ENCODE measurements at places on chromosomes 13 and 19.

GRCh38 chr13:92224052-92224821, 825.8 kb downstream of the GPC5 start:
- peak; percentile 18 for DNase-seq

DNA sequence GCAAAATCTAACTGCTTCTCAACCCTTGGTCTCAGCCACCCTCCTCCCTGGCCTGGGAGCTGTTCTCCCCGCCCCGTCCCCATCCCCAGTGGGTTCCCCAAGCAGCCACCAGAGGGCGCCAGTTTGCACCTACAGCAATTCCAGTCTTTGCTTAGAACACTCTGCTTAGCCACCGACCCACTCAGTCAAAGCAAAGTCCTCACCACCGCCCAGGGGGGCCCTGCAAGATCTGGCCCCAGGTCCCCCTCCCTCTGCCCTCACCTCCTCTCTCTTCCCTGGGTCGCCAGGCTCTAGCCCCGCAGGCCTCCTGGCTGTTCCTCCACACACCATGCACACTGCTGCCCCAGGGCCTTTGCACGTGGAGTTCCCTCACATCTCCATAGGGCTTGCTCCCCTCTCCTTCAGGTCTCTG, 12.4 kb downstream of the TMEM143 start:
- peak; percentile 65 for DNase-seq

- DNase-seq: no peak
These were observed 375.7 kb downstream of the TDRD3 start for GRCh38 chr13:60772726-60773125.

DNA sequence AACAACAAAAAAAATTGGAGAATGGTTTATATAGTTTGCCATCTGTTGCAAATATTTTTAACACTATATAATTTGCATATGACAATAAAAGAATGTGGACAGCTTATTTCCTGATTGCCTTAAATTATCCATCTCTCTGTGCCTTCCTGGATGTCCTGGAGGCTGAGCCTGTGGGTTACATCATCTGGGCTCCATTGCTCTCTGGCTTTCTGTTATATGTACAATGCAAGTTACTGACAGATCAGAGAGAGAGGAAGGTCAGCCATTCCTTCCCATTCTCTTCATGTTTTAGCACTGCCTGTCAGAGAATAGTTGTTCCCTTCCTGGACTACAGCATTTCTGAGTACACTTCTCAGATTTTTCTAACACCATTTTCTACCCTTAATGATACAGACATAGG, 758.3 kb upstream of the PCDH20 start:
- DNase-seq: no peak

DNA sequence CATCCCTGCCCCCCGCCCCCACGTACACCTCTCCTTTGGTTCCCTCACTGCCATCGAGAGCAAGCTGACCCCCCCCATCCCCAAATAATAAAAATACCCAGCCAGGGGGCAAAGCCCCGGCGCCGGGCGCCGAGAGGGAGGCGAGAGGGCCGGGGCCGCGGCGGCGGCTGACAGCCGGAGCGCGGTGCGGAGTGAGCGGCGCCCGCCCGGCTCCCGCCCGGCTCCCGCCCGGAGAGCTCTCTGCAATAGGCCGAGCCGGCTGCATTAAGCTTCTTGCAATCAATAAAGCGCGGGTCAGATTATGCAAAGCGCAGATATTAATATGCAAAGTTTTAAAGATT, 40.9 kb downstream of the DEDD2 start:
- no peak for DNase-seq

GRCh38 chr19:46251416-46251815, 21.9 kb downstream of the IGFL1 start:
- no peak for DNase-seq

- no peak for DNase-seq
These were observed 8.3 kb downstream of the ZNF135 start for GRCh38 chr19:58067240-58067912.

DNA sequence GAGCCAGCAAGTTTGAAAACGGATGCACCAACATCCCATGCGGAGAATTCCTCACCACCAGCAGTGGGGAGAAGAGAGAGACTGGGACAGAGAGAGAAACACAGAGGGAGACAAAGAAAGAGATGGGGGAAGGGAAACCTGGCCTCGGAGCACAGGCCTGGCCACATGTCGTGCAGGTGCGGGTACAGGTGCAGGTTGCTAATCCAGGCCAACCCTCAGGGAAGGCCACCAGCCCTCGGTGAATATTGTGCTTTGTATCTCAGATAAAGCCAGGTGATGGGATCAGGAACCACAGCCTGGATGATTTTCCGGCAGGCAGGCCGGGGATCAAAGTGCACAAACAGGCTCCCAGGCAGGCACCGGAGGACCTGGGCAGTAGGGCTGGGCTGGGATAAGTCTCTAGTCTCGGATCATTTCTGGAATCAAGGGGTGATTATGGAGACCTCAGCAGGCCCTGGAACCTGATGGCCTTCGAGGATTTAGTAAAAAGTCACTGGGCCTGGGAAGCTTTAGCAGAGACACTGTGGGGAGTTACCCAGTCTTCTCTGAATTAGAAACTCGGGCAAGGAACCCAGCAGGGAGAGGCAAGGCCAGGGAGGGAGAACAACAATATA, 3.7 kb downstream of the GAS6 start:
- DNase-seq: peak; percentile 69

- peak; percentile 59 for DNase-seq
These were observed 1.7 kb upstream of the SLC10A2 start for GRCh38 chr13:103067751-103068555.

DNA sequence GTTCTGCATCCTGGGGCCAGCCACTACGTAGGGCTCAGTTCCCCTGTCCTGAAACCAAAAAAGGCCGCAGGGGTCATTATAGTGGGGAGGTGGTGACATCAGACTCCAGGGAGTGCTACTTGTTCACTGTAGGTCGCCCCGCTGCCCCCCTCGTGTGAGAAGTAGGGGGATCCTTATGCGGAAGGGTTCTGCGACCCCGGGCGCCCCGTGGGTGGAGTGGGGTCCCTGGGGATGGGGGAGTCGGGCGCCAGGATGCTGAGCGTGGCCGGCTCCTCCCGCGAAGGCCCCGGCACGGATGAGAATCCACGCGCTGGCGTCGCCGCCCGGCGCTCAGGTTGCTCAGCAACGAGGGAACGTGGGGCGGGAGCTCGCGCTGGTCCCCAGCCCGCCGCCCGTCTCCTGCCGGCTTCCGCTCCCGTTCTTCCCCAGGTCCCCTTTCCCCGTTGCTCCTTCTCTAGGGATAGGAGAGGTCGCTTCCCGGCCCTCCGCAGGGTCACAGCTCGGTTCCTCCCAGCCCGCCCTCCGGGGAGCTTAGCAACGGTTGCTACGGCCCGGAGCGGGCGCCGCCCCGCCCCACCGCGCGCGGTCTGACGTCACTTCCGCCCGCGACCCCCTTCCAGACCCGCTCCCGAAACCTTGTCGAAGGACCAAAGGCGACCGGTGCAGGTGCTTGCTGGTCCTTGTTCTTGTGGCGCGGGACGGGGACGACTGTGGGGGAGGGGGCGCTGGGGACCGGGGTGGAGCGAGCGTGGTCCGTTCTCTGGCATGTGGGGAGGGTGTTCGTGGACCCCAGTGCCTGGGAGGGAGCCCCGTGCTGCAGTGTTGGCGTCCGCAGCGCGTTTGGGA, at the start of gene NAT14:
Gene NAT14 (plus strand): TSS at position 596 of the 846 bp plus-strand sequence. CDS start 521 bp downstream, outside the sequence.
- DNase-seq: peak; percentile 38

DNA sequence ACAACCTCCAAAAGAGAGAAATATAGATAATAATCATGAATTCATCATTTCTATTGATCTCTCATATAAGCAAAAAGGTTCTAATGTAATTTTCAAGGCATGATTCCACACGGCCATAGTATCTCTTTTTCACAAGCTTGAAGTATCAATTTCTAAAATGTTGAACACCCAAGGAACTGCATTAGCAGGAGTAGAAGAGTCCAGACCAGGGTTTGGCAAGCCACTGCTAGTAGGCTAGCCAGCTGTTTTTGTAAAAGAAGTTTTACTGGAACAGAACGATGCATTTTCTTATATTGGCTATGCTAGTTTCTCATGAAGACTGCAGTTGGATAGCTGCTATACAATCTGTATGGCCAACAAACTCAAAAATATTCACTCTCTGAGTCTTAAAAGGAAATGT, 481.5 kb upstream of the MIR17HG start:
- DNase-seq: no peak

- no peak for DNase-seq
These were observed 99.8 kb downstream of the GPR12 start for GRCh38 chr13:26660766-26661165.

DNA sequence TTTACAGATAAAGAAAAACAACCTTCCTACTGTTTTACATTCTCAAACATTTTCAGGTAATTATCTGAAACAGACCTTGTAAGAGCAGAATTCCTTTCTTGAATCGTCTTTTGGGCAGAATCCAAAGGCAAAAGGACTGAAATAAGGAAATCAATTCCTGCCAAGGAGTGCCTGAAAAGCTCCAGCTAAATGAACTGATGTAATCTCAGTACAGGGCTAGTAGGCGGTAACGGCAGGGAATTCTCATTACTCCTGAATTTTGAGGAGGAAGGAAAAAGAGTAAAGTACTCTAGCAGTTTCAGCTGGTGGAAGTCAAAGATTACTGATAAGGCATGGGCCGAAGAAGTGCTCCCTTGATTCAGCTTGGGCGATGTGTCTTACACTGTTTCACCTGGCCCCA, 168.4 kb downstream of the PCDH9 start:
- no peak for DNase-seq

- DNase-seq: no peak
These were observed 367 bp downstream of the MFSD12 start for GRCh38 chr19:3556978-3557460.

GRCh38 chr13:113489549-113490495, 689 bp downstream of the DCUN1D2 start:
- DNase-seq: no peak

DNA sequence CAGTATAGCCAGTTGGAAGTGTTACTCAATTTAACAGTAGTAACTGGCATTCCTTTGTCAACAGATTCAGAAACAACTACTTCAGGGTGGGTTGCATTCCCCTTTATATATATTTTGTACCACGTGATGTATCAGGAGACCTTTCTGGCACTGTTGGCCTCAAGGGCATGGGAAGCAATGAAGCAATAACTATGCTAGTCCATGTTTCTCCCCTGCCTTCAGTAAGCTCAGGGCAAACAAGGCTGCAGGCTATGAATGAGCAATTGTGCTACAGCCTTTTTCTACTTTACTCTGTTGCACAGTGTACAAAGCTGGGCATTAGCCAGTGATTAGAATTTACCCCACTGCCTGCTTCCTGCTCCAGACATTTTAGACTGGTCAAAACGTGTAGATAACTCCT, 348.8 kb downstream of the GPC5 start:
- no peak for DNase-seq

GRCh38 chr19:488505-489417, 7.5 kb upstream of the MADCAM1 start:
- DNase-seq: peak; percentile 95

GRCh38 chr19:18202778-18203407, 949 bp downstream of the RAB3A start:
- DNase-seq: no peak

DNA sequence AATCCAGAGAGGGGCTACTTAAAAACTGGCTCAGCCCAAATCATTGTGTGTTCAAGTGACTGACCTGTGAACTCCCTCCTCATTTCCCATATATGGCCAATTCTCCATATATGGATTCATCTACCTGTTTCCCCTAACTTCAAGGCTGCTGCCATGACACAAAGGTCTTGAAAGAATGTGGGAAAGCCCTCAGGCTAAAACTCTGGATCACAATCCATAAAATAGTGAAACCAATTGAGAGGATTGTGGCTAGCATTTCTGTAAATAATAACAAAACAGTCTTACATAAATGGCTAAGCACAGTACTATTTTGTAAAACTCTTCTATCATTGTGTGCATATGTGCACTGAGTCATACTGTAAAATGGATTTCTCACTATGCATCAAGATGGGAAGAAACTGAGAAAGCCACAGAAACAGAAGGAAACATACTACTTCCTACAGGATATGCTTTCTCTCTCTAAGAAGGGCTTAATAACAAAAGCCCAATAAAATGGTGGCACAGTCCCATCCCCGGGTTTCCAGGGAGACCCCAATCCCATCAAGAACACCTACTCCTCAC, 80.5 kb downstream of the FOXO1 start:
- no peak for DNase-seq

- DNase-seq: peak; percentile 17
These were observed 850 bp downstream of the MTMR6 start for GRCh38 chr13:25286308-25286968.

GRCh38 chr13:24680258-24680920, at the start of gene ATP12A:
Gene ATP12A, plus strand, starts transcription at chr13:24680408. Its CDS starts 336 bp downstream, at chr13:24680744.
- DNase-seq: no peak

DNA sequence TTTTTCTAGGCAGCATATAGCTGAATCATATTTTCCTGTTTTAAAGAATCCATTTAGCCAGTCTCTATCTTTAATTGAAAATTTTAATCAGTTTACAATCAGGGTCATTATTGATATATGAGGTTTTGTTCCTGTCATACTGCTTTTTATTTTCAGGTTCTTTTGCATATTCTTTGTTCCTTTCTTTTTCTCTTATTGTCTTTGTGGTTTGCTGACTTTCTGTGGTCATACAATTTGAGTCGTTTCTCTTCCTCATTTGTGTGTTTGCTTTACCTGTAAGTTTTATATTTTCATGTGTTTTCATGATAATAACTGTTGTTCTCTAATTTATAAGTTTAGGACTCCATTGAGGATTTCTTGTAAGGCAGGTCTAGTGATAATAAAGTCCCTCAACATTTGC, 812.6 kb downstream of the DACH1 start:
- DNase-seq: no peak

- no peak for DNase-seq
These were observed 25.4 kb downstream of the SLC25A15 start for GRCh38 chr13:40814803-40815202.

DNA sequence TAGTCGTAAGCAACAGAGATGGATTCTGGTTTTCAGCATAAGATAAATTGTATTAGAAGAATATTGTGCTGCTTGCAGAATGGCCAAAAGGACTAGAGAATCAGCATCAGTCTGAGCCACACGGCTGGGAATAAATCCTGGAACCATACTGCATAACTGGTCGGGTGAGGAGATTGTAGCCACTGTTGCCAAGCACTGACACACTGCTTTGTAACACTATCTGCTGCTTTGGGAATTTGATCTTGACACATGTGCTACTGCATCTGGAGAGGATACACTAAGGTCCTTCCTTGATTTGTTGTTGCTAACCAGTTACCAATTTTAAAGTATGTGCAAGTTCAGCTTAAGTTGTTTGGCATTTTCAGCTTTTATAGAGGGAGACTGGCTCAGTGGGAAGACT, 1.9 kb downstream of the HNRNPA1L2 start:
- DNase-seq: no peak

GRCh38 chr13:71880753-71881541, 13.9 kb upstream of the DACH1 start:
- no peak for DNase-seq

- DNase-seq: no peak
These were observed 14.0 kb downstream of the MOB3A start for GRCh38 chr19:2081873-2082810.

GRCh38 chr13:83485101-83485500, 397.2 kb downstream of the SLITRK1 start:
- DNase-seq: no peak

- DNase-seq: peak; percentile 88
These were observed 3.6 kb downstream of the CD37 start for GRCh38 chr19:49338691-49339300.

GRCh38 chr13:59476366-59476765, 687.4 kb downstream of the DIAPH3 start:
- no peak for DNase-seq

- peak; percentile 65 for DNase-seq
These were observed 11.6 kb upstream of the JUND start for GRCh38 chr19:18292810-18293641.

GRCh38 chr19:55176076-55176475, 4.0 kb downstream of the SYT5 start:
- DNase-seq: no peak

- no peak for DNase-seq
These were observed 5.3 kb downstream of the RASIP1 start for GRCh38 chr19:48735031-48735615.

All from mucosa of gallbladder (tissue), 1 donor.